ENCODE measurements at places on chromosomes 4 and X.

- no peak for DNase-seq
Measured at GRCh38 chr4:167587361-167587760, 353.1 kb upstream of the SPOCK3 start.

DNA sequence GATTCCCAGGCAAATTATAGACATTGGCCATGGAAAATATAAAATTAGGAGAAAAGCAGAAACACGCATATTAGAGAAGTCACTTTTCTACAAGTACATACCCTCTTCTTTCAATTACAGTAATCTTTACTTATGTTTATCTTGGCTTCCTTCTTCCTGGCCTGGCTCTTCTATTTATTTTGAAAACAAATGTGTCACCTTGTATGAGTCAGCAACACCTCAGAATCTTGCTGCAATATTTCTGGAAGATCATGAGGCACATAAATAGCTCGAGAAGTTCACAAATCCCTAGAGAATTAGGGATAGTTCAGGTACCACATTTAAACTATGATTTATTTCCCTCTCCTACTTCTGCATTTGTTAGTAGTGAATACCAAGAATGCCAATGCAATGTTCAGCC lies 124.6 kb downstream of the ANOS1 start:
- DNase-seq: no peak

- no peak for DNase-seq
Measured at GRCh38 chrX:21529771-21530170, 128.4 kb downstream of the KLHL34 start.

DNA sequence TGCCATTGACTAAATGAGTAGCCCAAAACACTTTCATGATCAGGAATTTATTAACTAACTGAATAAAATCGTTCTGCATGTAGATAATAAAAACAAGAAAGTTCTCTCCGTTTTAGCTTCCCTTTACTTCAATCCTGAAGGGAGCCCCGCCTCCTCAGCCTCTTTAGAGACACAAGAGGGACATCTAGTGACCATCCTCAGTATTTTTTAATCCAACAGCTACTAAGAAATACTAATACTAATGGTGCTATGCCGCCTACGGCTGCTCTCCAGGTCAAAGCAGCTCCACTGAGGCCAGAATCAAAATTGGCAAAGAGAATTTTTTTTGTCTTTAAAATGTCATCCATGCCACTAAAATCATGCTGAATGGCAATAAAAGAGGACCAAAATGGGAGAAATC lies 3.2 kb upstream of the PCDH19 start:
- DNase-seq: no peak

DNA sequence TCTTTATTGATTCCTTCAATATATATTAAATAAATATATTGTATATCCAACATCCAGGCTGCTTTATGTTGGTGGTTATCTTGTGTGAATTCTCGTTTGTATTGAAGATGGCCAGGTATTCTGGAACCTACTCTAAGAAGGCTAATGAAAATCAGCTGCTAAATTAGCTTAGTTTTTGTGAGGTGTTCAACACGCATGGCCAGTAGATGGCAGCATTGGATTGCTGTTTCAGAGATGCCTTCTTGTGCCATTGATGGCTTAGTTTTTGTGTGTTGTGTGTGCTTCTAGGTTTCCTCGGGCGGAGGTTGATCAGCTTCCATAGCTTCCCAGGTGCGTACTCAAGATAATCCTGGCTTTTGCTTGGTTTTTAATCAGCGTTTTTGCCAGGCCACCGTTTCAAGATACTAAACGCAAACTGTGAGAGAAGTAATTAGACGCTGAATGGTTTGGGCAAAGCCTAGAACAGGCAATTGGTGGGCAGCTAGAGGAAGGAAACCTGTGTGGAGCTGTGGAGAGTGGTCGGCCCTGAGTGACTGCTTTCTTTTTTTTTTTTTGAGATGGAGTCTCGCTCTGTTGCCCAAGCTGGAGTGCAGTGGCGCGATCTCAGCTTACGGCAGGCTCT lies 15.1 kb downstream of the NOCT start:
- peak; percentile 47 for DNase-seq

- DNase-seq: no peak
Measured at GRCh38 chrX:94204524-94204923, 530.5 kb downstream of the FAM133A start.

GRCh38 chr4:32890398-32890797 lies 2170.2 kb downstream of the PCDH7 start:
- no peak for DNase-seq

- DNase-seq: no peak
Measured at GRCh38 chrX:146907391-146908240, 93.1 kb upstream of the CXorf51A start.

GRCh38 chr4:146165840-146166239 lies 9.7 kb upstream of the LSM6 start:
- no peak for DNase-seq
